ENCODE measurements at places on chromosomes 2 and 18.

GRCh38 chr2:148049284-148049683 lies 28.4 kb downstream of the MBD5 start:
- no peak for DNase-seq

GRCh38 chr2:168062054-168062453 lies 185.3 kb downstream of the STK39 start:
- no peak for DNase-seq

- DNase-seq, result no peak
Observed at GRCh38 chr2:200494048-200494447, 15.8 kb downstream of the KCTD18 start.

- no peak for DNase-seq
Observed at GRCh38 chr2:144683966-144684365, 164.0 kb upstream of the ZEB2 start.

DNA sequence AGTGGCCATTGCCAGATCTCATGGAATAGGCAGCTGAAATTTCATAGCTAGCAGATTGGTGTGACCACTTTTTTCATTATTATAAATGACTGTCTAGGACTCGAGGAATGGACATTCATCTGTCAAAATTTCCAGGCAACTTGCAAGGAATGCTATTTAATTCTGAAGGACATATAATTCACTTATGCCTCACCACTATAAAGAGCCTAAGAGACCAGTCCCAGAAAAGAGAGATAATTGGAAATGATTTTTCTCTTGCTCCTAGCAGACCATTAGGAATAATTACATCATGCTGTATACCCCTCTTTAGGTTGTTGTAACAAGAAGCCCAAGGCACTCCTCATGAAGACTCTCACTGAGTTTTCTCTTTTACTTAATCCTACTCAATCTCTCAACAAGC lies 557.4 kb upstream of the RAB6C start:
- DNase-seq, result no peak

DNA sequence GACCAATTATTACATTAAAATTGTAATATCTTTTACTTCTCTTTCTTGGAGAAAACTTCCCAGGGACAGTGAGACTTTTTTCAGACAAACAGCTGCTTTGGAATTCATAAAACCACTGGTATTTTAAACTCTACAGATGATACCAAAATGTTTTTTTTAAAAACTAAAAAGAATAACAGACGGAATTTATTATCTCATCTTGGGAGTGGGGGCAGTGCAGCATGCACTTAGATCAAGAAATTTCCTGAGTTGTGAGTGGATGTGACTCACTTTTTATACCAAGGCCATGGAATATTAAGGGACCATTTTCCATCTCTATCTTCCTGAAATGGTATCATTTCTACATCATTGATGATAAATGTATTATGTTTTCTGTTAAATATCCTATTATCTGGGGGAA lies 422.8 kb upstream of the HNRNPA3 start:
- DNase-seq, result no peak

GRCh38 chr2:203880557-203881125 lies 13.1 kb downstream of the CTLA4 start:
- no peak for DNase-seq
